ENCODE measurements at places on chromosomes 4 and X.
A peak's percentile ranks its signal among the peaks of the same experiment; 100 is the strongest.

GRCh38 chrX:25925946-25926345 is 212.2 kb upstream of the MAGEB18 start:
- no peak overlapping the region for H3K27ac ChIP-seq
- no peak for DNase-seq
- H3K27me3 ChIP-seq, result no peaks in the 10 kb centered on the region
- no peak overlapping the region for H3K4me3 ChIP-seq

DNA sequence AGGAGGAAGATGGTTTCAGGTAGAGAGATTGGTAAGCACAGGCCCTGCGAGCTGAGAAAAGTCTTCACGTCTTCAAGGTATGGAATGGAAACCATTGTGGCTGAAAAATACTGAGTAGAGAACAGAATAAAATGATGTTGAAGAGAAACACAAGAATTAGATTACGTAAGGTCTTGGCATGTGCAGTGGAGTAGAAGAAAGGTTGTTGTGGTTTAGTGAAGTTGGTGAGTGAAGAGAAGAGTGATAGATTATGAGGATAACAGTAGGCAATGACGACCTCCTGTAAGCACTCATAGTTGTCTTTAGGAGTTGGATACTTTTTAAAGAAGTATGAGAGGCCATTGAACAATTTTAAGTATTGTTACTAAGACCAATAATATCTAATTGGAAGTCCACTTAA is 642.6 kb downstream of the PCDH7 start:
- H3K4me1 ChIP-seq, result no peaks in the 10 kb centered on the region
- no peaks in the 10 kb centered on the region for H3K27me3 ChIP-seq
- no peak overlapping the region for H3K27ac ChIP-seq
- H3K36me3 ChIP-seq, result no peaks in the 10 kb centered on the region
- no peak for DNase-seq
- H3K4me3 ChIP-seq, result no peak overlapping the region

DNA sequence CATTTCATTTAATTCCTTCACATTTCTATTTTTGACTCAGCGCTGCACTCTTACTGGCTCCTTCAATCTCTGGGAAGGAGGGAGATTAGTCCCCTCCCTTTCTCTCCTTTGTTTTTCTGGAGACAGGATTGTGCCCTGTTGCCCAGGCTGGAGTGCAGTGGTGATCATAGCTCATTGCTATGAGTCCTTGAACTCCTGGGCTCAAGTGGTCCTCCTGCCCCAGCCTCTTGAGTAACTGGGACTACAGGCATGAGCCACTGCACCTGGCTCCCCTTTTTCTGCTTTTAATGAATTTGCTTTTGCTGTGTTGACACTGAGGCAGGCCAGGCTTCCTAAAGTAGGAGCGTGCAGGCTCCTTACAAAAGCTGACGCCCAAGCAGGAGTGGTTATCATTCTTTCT is 10.5 kb downstream of the TBC1D14 start:
- H3K4me1 ChIP-seq, result peaks cover 11% of the 10 kb centered on the region
- H3K27ac ChIP-seq, result no peak overlapping the region
- DNase-seq, result no peak
- H3K4me3 ChIP-seq, result no peak overlapping the region
- H3K27me3 ChIP-seq, result no peaks in the 10 kb centered on the region

DNA sequence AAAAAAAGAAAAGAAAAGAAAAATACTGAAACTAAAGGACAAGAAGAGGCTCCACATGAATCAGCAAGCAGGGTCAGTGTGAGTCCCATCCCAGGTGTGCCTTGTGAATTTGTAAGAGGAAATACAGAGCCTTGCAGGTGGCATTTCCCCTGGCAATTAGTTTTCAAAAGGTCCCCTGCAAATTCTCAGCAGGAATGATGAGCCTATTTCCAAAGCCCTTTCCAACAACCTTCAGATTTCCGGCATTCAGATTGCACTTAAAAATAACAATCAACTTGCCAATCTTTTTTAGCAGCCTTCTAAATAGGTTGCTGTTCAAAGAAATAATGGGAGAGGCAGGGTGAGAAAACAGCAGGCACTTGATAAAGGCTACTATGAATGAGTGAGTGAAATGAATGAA is 66.4 kb upstream of the OR13H1 start:
- no peaks in the 10 kb centered on the region for H3K36me3 ChIP-seq
- H3K27ac ChIP-seq, result peak overlapping the region; percentile 93
- H3K4me1 ChIP-seq, result peaks cover 30% of the 10 kb centered on the region
- H3K4me3 ChIP-seq, result no peak overlapping the region

- H3K4me3 ChIP-seq, result peak overlapping the region; percentile 49
- peaks cover 7% of the 10 kb centered on the region for H3K4me1 ChIP-seq
- H3K27ac ChIP-seq, result no peak overlapping the region
- H3K36me3 ChIP-seq, result no peaks in the 10 kb centered on the region
- no peak for DNase-seq
- H3K27me3 ChIP-seq, result no peaks in the 10 kb centered on the region
These were observed 36.4 kb upstream of the RBM41 start for GRCh38 chrX:107154787-107155620.

GRCh38 chr4:120922381-120923206 is at the start of gene PRDM5:
TSS of gene PRDM5 (minus strand) at chr4:120922726. CDS start at chr4:120922608, 118 bp downstream.
- peaks cover 35% of the 10 kb centered on the region for H3K4me1 ChIP-seq
- peak within 1 kb of the TSS; percentile 74 for H3K4me3 ChIP-seq
- H3K27ac ChIP-seq, result peak within 1 kb of the TSS; percentile 94
- H3K36me3 ChIP-seq, result no peaks in the 10 kb centered on the region
- no peaks in the 10 kb centered on the region for H3K27me3 ChIP-seq

- 0 out of 2 replicates have a peak overlapping the region, but pooled peaks have one; percentile 14 for H3K27ac ChIP-seq
- H3K4me3 ChIP-seq, result no peak overlapping the region
- DNase-seq, result no peak
- peaks cover 32% of the 10 kb centered on the region for H3K36me3 ChIP-seq
- no peaks in the 10 kb centered on the region for H3K4me1 ChIP-seq
- H3K27me3 ChIP-seq, result no peaks in the 10 kb centered on the region
These were observed 1.8 kb downstream of the RBM3 start for GRCh38 chrX:48576108-48576507.

- peaks cover 60% of the 10 kb centered on the region for H3K4me1 ChIP-seq
- DNase-seq, result peak; percentile 74
- no peak overlapping the region for H3K27ac ChIP-seq
- H3K27me3 ChIP-seq, result peaks cover 100% of the 10 kb centered on the region
- H3K36me3 ChIP-seq, result no peaks in the 10 kb centered on the region
- H3K4me3 ChIP-seq, result peak overlapping the region; percentile 61
These were observed 69.2 kb downstream of the FBXO8 start for GRCh38 chr4:174214101-174214878.

- no peaks in the 10 kb centered on the region for H3K4me1 ChIP-seq
- H3K4me3 ChIP-seq, result no peak overlapping the region
- H3K27ac ChIP-seq, result no peak overlapping the region
These were observed 208.3 kb downstream of the ARHGAP10 start for GRCh38 chr4:147940171-147940570.

DNA sequence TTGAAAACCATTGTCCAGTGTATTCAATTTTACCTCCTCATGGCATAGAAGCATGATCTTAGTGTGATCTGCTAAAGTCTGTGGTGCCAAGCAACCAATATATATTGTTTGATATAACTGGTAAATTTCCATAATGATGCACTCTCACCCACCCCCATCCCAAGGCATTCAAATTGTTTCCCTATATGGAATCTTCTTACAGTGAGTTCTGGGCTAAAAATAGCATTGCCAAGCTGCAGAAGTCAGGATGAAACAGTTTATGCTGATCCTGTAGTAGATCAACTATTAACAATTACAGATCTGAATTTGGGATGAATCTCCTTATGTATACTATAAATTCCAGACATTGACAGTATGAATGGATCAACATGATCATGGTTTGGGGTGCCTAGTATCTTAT is 20.9 kb downstream of the FGF13 start:
- no peaks in the 10 kb centered on the region for H3K36me3 ChIP-seq
- peaks cover 9% of the 10 kb centered on the region for H3K4me1 ChIP-seq
- H3K27ac ChIP-seq, result no peak overlapping the region
- no peak overlapping the region for H3K4me3 ChIP-seq
- H3K27me3 ChIP-seq, result no peaks in the 10 kb centered on the region

- peak overlapping the region; percentile 63 for H3K4me3 ChIP-seq
- no peaks in the 10 kb centered on the region for H3K27me3 ChIP-seq
- peak overlapping the region; percentile 56 for H3K27ac ChIP-seq
- DNase-seq, result no peak
- no peaks in the 10 kb centered on the region for H3K36me3 ChIP-seq
- no peaks in the 10 kb centered on the region for H3K4me1 ChIP-seq
These were observed 467 bp downstream of the HSD17B11 start for GRCh38 chr4:87390551-87390890.

- H3K36me3 ChIP-seq, result peaks cover 8% of the 10 kb centered on the region
- DNase-seq, result peak; percentile 47
- no peaks in the 10 kb centered on the region for H3K27me3 ChIP-seq
These were observed 191.1 kb upstream of the ANXA3 start for GRCh38 chr4:78360466-78360865.

DNA sequence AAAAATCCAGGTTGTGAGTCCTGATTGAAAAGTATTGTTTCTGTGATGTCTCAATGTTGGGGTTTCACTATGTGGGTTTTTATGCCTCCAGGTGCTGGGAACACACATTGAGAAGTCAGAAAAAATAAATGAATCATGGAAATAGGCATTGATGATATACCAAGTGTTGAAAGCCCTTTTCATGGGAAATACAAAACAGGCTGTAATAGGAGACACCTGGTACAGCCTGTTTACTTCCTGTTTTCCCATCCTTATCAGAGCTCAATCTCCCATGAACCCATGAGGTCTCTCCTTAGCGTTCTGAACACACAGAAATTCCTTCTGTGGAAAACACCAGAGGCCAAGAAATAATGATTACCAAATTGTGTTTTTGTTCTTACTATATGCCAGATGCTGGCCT is 106.3 kb upstream of the BOD1L1 start:
- H3K36me3 ChIP-seq, result no peaks in the 10 kb centered on the region
- H3K27me3 ChIP-seq, result no peaks in the 10 kb centered on the region
- no peaks in the 10 kb centered on the region for H3K4me1 ChIP-seq
- no peak for DNase-seq
- H3K27ac ChIP-seq, result no peak overlapping the region

DNA sequence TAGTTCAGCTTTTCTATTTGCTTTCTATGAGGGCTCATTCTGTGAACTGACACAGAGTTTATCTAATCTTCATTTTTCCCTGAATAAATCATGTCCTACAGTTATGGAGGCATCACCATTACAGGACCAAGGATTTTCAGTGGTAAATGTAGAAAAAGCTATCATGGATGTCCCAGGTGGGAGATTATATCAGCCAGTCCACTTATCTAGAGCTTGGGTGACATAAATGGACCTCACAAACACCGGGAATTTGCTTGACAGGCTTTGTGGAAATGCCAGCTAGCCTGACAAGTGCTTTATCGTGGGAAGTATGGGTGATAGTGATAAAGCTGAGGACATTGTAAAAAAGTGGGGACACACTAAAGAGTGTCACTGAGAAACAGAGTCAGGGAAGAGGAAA is 1015.2 kb upstream of the SLIT2 start:
- H3K36me3 ChIP-seq, result no peaks in the 10 kb centered on the region
- H3K27ac ChIP-seq, result no peak overlapping the region
- no peaks in the 10 kb centered on the region for H3K4me1 ChIP-seq
- H3K27me3 ChIP-seq, result no peaks in the 10 kb centered on the region

GRCh38 chrX:8848911-8849310 is 47.7 kb upstream of the FAM9A start:
- no peak overlapping the region for H3K4me3 ChIP-seq
- no peaks in the 10 kb centered on the region for H3K4me1 ChIP-seq

DNA sequence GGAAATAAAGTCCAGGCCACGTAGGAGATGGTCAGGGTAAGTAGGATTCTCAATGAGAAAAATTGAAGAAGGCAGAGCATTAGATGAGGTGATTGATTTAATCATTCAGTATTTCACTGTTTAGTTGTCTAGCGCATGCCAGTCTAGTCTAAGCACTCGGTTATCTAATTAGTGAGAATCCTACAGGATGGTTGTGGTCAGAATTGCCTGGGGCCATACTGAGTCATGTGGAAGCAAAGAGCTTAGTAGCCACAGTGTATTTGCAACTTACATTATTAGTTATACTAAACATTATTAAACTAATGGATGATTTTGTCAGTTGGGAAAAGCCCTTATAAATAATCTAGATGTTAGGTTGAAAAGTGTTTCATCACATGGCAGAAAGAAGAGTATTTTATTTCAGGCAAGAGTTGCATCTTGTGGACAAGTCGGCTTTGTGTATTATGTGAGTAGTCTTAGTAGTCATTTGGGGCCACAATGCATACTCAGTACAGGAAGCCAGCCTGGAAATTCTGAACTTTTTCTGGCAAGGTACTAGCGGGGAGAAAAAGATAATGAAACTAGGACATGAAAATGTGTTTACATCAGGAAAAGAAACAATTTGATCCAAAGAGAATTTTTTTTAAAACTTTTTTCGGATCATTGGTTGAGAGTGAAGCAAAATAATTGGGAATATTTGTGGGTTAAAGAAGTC is 31.9 kb downstream of the CPEB2 start:
- no peak overlapping the region for H3K27ac ChIP-seq
- DNase-seq, result no peak
- no peaks in the 10 kb centered on the region for H3K36me3 ChIP-seq
- H3K4me1 ChIP-seq, result no peaks in the 10 kb centered on the region

GRCh38 chrX:123881330-123881729 is 21.5 kb downstream of the XIAP start:
- H3K4me3 ChIP-seq, result no peak overlapping the region
- no peaks in the 10 kb centered on the region for H3K4me1 ChIP-seq
- no peak overlapping the region for H3K27ac ChIP-seq
- no peak for DNase-seq
- no peaks in the 10 kb centered on the region for H3K27me3 ChIP-seq

GRCh38 chr4:88429401-88429800 is 27.5 kb upstream of the HERC5 start:
- H3K27ac ChIP-seq, result no peak overlapping the region
- H3K4me1 ChIP-seq, result no peaks in the 10 kb centered on the region
- H3K27me3 ChIP-seq, result no peaks in the 10 kb centered on the region
- no peak overlapping the region for H3K4me3 ChIP-seq
- 0 out of 2 replicates have a peak, but pooled peaks cover 7% of the 10 kb centered on the region for H3K36me3 ChIP-seq
- no peak for DNase-seq

GRCh38 chr4:39730072-39730471 is 32.1 kb downstream of the UBE2K start:
- DNase-seq, result no peak
- no peaks in the 10 kb centered on the region for H3K27me3 ChIP-seq
- no peak overlapping the region for H3K27ac ChIP-seq
- H3K4me3 ChIP-seq, result no peak overlapping the region
- peaks cover under 1% of the 10 kb centered on the region for H3K4me1 ChIP-seq

DNA sequence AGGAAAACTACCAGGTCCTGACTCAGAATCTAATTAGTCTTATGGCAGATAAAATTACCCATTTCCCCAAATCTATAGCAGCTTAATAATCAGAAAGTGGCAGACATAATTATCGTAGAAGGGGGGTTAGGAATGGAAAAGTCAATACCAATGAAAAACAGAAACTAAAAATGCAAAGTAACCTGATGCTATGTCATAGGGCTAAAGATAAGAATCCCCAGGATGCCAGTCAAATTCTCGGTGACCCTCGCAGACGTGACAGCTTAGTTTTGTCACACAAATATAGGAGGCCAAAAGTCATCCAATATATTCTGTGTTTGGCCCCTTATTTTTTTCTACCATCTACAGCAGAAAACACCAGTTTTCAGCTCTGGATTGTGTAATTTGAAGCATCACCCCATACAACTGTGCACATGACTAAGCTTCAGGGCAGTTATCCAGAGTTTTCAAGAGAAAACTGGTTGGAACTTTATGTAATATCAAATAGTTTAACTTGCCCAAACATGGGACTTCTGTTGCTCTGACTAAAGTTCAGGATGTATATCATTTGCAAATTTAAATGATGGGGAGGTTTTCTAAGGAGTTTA is 30.9 kb downstream of the RASSF6 start:
- no peak overlapping the region for H3K27ac ChIP-seq
- H3K4me1 ChIP-seq, result peaks cover 11% of the 10 kb centered on the region
- DNase-seq, result no peak
- H3K36me3 ChIP-seq, result no peaks in the 10 kb centered on the region
- no peak overlapping the region for H3K4me3 ChIP-seq
- H3K27me3 ChIP-seq, result no peaks in the 10 kb centered on the region

All from GM23338 (cell line).